ENCODE measurements at places on chromosomes 6 and 20.

DNA sequence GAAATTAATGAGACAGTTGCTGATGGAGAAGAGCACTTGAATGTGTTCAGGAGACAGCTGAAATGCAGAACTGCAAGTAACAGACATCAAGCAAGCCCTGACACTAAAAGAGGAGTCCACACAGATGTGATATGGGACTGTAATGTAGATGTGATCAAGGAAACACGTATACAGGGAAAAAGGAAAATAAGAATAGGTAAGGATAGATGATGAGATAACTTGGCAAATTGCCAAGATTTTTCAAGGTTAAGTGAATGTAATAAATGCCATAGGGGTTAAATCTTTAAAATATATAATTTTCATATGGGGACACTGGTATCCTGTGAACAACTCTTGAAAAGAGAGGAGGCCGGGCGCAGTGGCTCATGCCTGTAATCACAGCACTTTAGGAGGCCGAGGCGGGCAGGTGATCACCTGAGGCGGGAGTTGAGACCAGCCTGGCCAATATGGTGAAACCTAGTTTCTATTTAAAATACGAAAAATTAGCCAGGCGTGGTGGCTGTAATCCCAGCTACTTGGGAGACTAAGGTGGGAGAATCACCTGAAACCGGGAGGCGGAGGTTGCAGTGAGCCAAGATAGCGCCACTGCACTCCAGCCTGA lies 7.2 kb upstream of the SNX14 start:
- DNase-seq = no peak

DNA sequence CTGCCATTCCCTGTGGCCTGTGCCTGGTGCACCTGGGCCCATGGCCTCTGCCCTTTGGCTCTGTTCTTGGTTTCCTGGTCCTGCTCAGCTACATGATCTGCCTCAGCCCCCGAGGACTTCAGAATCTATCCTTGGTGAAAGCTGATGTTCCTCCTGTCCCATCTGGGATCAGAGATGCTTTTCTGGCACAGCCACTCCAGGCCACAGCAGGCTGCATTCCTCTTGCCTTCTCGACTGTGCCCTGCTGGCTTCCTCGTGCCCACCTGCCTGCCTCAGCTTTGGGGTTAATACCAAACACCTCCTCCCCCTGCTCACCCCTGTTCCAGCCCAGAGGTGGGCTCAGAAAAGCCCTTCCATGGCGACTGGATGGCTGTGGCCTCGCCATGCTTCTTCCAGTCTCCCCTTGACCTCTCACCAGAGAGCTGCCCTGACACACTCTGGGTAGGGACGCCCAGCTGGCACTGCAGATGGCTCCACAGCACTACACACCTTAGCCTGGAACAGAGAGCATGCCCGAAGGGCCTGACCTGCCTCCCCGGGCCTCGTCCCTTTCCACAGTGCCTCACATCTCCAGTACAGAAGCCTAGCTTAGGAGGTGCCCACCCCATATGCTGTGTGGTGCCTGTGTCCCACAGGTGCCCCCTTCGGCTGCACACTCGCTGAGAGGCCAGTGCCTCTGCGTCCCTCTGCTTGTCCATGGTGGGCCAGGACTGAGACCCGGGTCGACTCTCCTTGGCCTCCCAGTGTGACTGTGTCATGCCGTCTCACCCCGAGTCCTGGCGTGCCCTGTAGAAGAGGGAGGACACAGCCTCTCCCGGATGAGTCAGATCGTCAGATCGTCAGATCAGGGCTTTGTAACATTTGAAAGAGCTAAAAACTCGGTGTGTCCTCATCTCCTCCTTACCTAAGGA lies 148.8 kb downstream of the DTNBP1 start:
- DNase-seq = no peak

GRCh38 chr6:23977706-23978105 lies 148.3 kb upstream of the NRSN1 start:
- no peak for DNase-seq

- DNase-seq = peak; percentile 75
These were observed 103.5 kb downstream of the GJA10 start for GRCh38 chr6:89997456-89998445.

DNA sequence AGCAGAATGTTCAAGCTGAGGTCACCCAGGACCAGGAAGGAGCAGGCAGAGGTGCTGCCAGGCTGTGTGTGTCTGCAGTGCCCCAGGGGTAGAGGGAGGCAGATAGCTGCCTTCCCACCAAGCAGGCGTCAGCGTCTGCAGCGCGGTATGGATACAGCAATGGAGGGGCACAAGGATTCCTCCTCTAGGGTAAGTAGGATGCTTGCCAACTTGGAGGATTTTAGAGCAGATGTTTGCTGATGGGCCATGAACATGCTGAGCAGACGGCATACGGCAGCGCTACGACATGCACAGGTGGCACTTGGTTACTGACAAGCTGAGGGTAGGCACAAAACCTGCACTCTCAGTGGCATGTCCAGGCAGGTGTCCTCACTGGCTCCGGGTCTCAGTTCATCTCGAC lies 48.1 kb downstream of the PSMG4 start:
- peak; percentile 40 for DNase-seq

DNA sequence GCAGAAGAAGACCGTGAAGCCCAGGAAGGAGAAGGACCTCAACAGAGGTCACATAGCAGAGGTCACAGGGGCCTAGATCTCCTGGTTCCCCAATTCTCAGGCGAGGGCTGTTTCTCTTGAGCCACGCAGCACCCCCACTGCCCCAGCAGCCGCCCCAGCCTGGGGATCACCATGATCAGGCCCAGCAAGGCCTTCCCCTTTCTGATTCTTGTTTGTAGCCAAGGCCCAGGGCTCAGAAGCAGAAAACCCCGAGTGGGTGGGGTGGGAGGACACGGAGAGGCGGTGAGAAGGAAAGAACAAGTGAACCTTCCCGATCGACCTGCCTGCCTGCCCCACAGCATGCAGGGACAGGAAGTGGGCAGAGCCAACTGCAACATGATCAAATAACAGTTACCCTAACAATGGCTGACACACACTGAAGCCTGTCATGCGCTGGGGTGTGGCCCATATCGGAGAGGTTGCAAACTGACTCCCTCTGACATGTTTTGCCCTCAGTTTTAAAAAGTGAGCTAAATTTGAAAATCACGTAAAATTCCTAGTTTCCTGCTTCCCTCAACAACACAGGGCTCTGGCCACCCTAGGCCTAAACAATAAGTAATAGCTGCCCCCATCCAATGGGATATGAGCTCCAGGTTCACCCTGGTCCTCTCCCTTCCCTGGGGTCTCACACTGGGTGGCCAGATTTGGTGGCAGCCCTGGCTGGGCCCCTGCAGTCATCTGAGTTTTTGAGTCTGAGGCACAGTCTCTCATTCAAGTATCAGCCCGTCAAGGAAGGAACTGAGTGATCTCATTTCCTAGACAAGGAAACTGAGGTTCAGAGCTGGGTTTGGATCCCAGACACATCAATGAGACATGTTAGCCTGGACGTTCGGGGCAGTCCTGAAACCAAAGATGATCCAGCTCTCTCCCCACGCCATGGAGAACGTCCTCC lies 6.5 kb downstream of the PEDS1 start:
- peak; percentile 71 for DNase-seq

- no peak for DNase-seq
These were observed 37.2 kb downstream of the CPXM1 start for GRCh38 chr20:2763186-2763585.

DNA sequence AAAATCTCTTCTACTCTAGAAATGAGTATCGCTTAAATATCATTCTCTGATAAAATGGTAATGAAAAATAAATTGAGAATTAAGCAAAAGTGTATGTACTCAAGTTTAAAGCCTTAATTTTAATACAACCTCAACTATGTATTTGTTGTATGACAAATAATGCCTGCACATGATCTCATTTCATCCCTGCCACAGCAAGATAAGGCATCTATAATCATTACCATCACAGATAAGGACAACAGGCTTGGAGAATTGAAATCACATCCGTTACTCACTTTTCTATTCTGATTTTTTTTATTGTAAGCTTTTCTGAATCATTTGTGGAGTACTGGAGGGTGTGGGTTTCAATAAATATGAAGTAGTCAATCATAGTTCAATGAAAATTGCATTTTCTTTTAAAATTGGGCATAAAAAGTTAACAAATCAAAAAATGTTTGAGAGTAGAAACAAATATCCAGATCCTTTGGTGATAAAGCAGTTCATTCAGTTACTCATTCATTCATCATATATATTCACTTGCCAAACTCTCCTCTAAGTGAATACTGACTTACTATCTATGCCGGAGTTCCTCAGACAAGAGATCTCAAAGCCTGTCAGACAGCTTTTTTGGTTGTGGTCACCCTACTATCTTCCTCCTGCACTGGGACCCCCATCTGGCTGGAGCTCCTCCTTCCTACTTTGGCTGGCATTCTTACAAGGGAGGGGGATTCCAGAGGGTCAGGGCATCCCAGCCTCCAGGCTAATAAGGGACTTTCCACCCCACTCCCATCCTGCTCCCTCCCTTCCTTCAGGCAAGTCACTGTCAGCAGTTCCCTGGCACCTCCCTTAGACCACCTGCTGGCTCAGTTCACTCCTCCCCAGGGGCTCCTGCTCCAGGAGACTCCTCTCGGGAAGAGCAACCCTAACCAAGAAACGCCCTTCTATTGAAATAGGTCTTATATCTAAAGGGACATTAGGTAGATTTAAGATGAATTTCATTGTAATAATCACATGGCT lies 118.6 kb downstream of the OGFRL1 start:
- DNase-seq = no peak

GRCh38 chr6:150275489-150275888 lies 93.3 kb upstream of the IYD start:
- no peak for DNase-seq

DNA sequence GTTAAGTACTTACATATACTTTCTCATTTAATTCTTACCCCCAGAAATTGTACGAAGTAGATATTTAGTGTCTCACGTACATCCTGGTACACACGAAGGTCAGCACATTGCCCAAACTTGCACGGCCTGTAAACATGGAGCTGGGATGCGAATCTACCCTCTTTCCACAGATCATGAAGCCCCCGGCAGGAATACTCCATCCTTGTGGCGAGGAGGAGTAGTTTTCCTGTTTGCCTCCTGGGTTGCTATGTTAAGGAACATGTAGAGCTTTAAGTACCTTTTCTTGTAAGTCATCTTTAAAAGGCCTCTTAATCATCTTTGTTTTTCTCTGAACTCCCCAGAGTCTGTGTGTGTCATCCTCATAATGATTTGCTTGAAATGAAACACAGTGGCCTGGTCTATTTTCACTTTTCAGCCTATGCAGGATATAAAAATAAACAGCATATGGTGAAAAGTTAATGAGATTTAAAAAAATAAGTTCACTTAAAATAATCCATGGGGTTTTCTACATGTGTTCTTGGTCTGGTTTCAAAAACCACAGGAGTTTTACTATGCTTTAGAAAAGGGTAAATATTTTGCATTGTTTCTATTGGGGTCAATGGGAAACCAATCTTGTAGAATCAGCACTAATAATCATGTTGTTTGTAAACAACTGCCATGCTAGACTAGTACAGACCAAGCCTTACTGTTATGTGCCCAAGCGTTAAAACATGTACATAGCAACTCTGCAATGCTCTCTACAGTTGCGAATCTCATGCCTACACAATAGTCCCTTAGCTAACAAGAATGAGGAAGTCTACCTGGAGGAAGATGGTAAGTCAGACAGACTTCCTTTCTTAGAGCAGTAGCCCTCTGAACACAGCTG lies 9.3 kb upstream of the ARID1B start:
- no peak for DNase-seq

Data from aorta (tissue), 5 donors.